ENCODE measurements at places on chromosomes 12 and 14.

DNA sequence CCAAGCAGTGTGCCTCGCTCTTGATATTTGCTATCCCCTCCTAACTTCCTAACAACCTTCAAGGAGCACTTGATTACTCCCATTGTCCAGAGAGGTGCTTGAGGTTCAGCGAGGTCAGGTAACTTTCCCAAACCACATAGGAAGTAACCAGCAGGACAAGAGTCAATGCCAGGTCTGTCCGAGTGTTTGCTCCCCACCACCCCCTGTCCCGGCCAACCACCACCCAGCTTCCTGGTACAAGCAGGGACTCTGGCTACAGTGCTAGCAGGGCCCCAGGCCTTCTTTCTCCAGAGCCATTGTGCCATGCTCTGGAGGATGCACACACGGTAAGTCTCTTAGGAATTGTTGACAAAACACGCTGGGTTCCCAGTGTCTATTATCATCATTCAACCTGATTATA, 49.2 kb downstream of the SYNE3 start:
- DNase-seq: no peak

DNA sequence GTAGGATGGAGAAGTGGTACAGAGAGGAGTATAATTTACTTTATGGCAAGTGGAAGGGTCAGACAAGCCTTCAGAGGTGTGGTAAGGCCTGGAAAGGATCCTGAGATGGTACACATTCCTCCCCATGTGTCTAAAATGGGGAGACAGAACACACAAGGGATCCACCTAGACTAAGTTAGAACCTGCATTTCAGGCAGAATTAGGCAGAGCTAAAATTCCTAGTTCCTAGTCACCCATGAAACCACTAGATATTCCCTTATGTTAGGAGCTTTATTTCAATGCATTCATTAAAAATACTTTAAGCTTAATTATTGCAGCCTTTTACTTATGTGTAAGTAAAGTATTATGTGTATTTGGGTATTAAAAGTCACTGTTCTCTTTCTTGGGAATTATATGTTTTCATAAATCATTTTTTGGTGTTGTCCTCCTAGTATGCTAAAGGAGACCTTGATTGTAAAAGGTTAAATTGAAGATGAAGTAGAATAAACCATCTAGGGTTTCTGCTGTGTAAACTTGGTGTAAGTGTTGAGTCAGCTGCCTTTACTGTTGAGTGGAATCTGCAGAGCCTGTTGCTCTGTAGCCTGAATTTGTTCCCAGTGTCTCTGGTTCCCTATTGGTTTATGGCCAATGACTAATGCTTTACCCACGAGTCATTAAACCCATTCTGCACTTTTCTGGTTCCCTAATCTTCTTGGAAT, 423.2 kb downstream of the ATP23 start:
- DNase-seq: no peak

DNA sequence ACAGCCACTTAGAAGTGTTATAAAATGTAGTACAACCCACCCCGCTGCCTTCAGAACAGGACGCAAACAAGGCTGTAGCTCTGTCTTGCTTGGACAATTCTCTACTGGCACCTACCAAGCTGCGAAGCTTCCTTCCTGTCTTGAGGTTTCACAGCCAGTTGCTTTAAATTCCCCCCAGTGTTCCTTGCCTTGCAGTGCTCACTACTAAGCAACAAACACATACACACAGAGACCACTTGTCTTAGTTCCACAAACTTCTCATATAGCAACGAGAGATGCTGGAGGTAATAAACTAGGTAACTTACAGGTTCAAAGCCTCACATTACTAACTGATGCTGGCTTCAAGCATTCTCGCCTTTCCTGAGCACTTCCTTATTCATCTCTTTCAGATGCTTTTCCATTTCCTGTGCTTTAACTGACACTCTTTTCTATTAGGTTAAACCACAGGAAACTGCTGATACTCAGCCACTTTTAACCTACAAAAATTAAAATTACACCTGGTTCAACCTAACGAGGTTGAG, 91.5 kb upstream of the PTGDR start:
- no peak for DNase-seq

DNA sequence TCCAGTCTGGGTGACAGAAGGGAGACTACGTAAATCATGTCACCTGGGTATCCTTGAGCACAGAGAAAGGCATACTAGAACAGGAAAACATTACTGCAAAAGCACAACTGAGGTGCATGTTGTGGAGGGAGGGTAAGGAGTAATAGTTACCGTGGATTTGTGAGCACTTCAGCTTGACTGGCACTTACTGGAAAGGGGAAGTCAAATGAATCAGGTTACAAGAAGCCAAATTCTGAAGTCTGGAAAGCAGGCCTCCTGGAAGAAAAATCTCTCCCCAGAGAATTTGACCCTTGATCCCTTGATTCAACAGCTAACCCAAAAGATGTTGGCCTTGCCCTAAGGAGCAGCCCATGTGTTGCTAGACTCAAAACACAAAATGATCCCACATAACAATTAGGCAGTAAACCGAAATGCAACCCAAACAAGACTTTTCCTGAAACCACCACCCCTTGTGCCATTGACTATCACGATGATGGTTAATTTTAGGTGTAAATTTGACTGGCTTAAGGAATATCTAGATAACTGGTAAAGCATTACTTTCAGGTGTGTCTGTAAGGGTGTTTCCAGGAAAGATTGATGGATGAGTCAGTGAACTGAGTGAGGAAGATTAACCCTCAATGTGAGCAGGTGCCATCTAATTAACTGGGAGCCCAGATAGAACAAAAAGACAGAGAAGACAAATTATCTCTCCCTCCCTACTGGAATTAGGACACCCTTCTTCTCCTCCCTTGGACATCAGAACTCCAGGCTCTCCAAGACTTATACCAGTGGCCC, 108.8 kb downstream of the SLC25A21 start:
- no peak for DNase-seq

GRCh38 chr12:45205165-45205825, 10.6 kb upstream of the ANO6 start:
- DNase-seq: peak; percentile 44

GRCh38 chr12:95220726-95221125, 3.1 kb downstream of the VEZT start:
- no peak for DNase-seq

DNA sequence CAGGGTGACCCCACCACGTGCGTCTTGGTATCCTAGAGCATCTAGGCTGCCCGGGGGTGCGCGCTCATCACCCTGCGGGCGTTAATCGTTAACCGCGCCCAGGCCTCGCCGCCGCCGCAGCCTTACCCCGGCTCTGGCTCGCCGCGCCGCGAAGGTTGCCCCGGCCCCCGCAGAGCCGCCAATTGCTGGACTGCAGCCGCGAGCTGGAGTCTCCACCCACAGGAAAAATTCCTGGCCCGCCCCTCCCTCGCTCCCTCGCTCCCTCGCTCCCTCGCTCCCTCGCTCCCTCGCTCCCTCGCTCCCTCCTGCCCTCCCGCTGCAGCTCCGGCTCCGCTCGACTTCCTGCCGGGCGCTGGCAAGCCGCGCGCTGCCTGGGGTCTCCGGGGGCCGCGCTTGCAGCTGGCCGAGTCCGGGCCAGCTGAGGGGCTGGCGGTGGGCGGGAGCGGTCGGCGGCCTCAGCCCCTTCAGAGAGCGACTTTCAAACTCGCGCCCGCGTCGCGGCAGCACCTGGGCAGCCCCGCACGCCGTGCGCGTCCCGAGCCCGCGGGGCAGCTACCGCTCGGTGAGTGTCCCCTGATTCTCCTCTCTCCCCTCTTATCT, at the start of gene PLEKHG3:
TSS of gene PLEKHG3 (plus strand) at position 282 of the 600 bp plus-strand sequence. CDS start 23,208 bp downstream, outside the sequence.
- DNase-seq: no peak

- no peak for DNase-seq
Measured at GRCh38 chr12:42761086-42761485, 171.5 kb upstream of the PRICKLE1 start.

GRCh38 chr12:127126260-127126628, 1140.7 kb upstream of the TMEM132C start:
- no peak for DNase-seq

DNA sequence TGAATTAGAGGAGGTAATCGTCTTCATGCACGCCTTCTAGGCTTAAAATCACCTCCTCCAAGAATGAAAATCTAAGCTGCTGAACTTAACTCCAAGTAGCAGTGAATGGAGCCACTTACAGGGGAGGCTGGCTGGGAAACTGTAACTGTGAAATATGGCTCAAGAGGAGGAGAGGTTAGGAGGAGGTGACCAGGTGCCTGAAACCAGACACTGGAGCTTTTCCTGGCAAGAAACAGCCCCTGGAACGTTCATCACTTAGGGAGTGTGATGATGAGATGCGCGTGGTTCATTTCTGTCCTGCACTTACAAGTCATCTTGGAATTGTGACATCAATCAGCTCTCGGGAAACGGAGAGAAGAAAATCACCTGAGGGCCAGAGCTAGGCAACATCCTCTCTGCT, 62.3 kb upstream of the TMEM132C start:
- DNase-seq: no peak

DNA sequence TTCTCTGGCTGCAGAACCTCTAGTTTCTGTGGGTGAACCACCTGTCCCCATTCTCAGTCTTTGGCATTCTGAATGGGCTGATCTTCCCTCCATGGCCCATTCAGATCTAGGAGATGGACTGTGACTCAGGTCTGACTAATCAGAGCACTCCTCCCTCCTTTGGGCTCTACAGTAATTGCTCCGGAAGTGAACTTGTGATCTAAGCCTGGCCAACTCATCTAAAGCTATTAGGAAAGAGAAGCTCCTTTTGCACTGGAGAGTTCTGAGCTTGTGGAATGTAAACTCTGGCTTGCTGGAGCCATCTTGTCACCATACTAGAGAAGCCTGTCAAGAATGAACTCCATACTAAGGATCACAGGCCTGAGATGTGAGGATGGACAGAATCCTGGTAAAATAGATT, 168.2 kb downstream of the SUDS3 start:
- DNase-seq: no peak

- no peak for DNase-seq
Measured at GRCh38 chr12:78881685-78882084, 17.1 kb downstream of the SYT1 start.

- no peak for DNase-seq
Measured at GRCh38 chr12:45898094-45898493, 92.3 kb downstream of the SCAF11 start.

DNA sequence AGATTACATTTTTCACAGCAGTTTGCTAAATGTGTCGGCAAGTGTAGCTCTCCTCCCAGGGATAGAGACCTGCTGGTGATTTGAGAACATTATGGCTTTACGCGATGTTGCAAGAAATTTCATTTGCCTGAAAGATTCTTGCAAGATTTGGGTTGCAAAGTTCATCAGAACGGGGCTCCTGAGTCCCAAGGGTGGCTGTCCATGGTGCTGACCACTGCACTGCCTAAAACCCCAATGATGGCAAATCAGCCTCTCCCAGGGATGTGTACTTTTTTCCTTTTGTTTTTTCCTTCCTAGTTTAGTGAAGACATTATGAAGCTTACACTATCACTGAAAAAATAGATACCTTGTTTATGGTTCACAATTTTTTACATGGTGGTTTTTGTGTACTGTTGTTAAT, 85.4 kb downstream of the WSCD2 start:
- no peak for DNase-seq

DNA sequence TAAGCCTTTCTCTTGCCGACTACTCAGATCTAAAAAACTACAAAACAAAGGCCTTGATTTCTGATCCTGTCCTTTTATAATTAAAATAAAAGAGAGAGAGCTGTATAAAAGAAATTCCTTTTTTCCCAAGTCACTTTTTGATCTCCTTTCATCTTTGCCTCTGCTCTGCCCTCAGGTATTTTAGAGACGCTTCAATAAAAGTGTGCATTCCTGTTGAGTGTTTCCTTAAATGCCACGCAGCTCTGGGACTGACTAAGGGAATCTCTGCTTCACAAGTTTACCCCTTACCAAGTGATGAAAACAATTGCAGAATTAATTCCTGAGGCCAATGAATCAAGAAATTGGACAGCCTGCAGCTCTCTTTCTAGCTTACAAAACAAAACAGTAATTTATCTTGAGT, 1109.8 kb downstream of the TMTC2 start:
- DNase-seq: no peak

- no peak for DNase-seq
Measured at GRCh38 chr14:71228711-71229110, 321.5 kb downstream of the PCNX1 start.

- DNase-seq: peak; percentile 37
Measured at GRCh38 chr12:11497995-11498394, 102.6 kb upstream of the PRB2 start.

DNA sequence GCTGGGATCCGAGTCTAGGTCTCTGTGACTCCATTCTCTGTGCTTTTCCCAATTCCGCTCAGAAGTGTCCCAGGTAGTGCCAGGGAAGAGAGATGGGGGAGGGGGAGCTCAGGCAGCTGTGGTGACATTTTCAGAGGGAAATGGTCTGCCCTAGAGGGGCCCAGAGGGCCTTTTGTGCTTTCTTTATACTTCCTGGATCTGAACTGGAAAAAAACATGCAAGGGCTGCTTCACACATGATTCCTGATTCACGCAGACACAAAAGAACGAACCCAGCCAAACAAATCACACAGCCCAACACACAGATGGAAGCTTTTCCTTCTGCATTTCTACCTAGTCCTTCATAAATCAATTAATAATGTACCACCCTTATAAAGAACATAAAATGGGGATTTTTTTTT, 26.5 kb downstream of the GPR68 start:
- DNase-seq: no peak

GRCh38 chr14:106838991-106839769, 1312.8 kb downstream of the TMEM121 start:
- no peak for DNase-seq

- DNase-seq: no peak
Measured at GRCh38 chr14:23481362-23481970, 12.0 kb downstream of the NGDN start.

GRCh38 chr12:34352098-34352497, 329.8 kb downstream of the ALG10 start:
- no peak for DNase-seq

DNA sequence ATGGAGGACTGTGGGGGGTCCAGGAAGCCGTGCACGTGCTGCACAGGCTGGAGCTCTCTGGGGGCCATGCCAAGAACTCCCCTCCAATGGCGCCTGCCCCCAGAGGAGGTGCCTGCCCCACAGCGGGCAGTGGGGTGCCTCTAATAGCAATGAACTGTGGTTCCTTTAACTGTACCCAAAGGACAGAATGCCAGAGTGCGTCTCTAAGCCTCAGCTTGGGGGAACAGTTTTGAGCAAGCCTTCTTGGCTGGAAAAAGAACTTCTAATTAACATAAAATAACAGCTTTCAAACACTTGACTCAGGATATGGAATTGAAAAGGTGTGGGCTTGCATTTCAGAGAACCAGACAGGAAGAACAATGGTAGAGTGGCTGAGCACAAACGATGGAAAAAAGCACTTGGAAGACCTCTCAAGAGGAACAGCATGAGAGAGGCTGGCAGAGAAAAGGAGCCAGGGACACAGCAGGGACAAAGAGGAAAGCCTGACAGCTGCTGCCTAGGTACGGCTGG, 195.6 kb downstream of the TTC7B start:
- no peak for DNase-seq

DNA sequence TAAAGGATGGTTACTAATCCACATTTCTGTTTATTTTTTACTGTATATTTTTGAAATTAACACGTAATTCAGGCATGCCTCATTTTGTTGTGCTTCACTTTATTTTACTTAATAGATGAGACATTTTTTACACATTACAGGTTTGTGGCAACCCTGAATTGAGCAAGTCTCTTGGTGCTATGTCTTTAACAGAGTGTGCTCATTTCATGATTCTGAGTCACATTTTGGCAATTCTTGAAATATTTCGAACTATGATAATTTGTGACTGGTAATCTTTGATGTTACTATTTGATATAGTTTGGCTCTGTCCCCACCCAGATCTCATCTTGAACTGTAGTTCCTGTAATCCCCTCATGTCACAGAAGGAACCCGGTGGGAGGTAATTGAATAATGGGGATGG, 1120.5 kb upstream of the FLRT2 start:
- DNase-seq: no peak

- no peak for DNase-seq
Measured at GRCh38 chr12:6314776-6315175, 4.3 kb downstream of the PLEKHG6 start.

GRCh38 chr14:51609955-51610283, 41.8 kb upstream of the FRMD6 start:
- DNase-seq: no peak

All from GM06990 (cell line).